ENCODE measurements at places on chromosomes 16 and 17. TPM values are rescaled to one million over a fixed set of nuclear protein-coding genes. Genes with fewer than 3 reads are reported as not detected.

The RAB37 gene
- 5.6 TPM for polyA plus RNA-seq

DNA sequence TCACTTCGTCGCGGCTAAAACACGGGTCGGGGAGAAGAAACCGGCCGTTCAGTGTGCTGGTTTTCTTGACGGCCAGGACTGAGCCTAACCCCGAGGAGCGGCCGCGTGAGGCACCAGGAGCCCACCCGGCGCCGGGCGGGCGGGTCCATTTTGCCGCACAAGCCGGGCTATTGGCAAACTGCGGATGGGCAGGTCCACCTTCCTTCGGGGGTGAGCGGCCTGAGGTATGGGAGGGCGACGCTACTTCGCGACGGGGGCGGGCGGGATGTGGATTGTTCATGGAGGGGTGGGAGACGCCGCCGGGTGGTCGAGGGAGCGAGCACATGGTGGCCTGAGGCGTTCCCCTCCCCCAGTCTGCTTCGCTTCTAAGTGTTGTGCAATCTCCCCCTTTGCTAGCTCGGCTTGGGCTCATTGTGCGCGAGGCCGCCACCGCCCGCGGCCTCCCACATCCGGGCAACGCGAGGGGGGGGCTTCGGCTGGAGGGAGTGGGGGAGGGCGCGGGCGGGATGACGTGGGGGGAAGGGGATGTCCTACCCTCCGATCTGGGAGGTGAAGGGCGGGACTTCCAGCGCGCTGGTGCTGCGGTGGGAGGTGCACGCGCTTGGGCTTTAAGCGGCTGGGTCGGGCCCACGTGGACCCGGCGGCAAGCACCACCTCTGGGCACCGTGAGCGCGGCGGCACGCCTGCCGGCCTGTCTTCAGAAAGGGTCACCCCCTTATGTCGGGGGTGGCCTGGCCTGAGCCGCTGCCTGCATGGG, 5.9 kb upstream of the CD68 start:
- no peak for DNase-seq

- no peak for DNase-seq
Observed at GRCh38 chr16:89065458-89065822, 28.2 kb upstream of the ACSF3 start.

DNA sequence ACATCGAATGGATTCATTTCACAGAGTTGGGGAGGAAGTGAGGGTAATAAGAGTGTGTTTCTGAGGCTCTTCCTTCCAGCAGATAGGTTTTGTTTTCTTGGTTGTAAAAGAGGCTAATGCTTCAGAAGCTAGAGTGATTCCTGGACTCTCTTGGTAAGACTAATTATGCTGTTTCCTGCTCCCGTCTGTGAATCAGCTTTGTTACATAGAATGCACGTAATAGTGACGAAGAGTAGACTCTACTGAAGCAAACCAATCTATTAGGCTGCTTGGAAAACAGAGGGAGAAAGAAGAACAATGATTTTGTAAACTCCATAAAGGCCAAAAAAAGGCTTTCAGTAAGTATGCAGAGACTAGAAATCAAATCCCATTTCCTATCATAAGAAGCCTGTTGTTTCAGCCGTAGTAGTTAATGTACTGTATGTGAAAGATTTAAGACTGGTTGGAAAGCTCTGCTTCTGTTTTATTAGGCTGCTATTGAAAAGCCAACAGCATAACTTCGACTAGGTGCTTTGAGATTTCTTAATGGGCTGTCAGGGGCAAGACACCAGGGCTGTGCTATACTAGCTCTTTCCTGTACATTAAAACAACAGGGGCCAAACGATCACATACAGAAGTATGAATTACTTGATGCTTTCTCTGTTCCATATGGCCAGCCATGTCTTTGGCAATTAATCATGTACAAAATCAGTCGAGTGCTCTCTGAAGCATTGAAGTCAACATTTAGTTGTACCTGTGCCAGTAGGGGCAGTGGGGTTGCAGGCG, 219.0 kb downstream of the FTO start:
- peak; percentile 63 for DNase-seq

- no peak for DNase-seq
Observed at GRCh38 chr17:75695141-75695829, 26.0 kb upstream of the ITGB4 start.

Data from right renal cortex interstitium (tissue), 3 donors.